Stimulated activated CD8-positive, alpha-beta memory T cell treated with anti-CD3 and anti-CD28 coated beads, Interleukin-7, amount 100 ng/mL, for 1 hour (primary cell): ENCODE measurements at places on chromosomes 4 and X.

GRCh38 chr4:78525559-78525958 is 26.0 kb upstream of the ANXA3 start:
- DNase-seq = no peak

- DNase-seq = no peak
These were observed 6.8 kb upstream of the CISD2 start for GRCh38 chr4:102862016-102862415.

- no peak for DNase-seq
These were observed 22.5 kb downstream of the GYPE start for GRCh38 chr4:143882892-143883291.

DNA sequence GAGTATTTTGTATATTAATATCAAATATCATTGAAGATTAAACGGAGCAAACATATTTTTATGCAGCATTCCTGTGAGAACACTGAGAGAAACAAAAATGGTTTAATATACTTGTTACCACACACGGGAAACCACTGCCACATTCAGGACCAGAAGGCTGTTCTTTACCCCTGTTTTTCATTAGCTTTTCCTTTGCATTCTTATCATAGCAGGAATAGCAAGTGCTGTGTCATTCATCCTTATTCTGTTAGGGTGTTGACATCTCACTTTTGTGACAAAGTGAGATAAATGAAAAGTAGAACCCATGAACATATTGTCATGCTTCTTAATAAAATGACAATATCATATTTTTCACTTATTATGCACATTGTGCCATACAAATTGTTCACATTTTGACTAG is 212.4 kb upstream of the NDST4 start:
- DNase-seq = no peak

DNA sequence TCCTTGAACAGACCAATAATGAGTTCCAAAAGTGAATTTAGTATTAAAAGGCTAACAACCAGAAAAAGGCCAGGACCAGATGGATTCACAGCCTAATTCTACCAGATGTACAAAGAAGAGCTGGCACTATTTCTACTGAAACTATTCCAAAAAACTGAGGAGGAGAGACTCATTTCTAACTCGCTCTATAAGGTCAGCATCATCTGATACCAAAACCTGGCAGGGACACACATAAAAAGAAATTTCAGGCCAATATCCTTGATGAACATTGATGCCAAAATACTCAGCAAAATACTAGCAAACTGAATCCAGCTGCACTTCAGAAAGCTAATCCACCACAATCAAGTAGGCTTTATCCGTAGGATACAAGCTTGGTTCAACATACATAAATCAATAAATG is 35.8 kb upstream of the USP46 start:
- no peak for DNase-seq

GRCh38 chrX:134026565-134027311 is 41.3 kb upstream of the GPC3 start:
- DNase-seq = no peak

DNA sequence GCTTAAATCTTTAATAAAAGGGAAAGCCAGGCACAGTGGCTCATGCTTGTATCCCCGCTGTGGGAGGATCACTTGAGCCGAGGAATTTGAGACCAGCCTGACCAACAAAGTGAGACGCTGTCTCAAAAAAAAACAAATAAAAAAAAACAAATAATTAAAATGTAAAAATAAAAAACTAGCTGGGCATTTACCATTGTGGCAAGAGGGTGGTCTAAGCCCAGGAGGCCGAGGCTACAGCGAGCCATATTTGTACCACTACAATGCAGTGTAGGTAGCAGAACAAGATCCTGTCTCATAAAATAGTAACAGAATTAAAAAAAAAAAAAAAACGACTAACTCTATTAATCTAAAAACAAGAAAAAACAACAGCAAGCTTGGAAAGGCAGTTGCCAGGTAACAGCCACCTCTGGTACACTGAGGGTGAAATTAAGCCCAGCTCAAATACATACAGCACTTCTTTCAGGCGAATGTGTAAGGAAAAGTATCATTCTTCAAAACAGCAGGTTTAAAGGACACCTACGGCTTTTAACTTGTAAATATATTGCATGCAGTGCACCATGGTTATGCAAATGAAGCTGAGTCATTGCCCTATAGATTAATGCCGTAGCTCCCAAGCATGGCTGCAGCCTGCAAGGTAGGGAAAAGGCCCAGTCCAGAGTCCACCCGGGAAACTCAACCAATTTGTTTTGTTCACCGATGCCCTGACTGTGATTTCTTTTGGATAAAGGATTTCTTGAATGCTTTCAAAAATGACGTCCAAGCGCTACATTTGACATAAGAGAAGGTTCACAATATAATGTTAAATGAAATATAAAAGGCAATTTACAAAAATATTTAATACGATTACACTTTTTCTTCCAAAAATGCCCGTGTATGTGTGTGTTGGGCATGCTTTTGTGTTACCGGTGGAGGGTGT is 14.5 kb upstream of the TXLNG start:
- DNase-seq = no peak

DNA sequence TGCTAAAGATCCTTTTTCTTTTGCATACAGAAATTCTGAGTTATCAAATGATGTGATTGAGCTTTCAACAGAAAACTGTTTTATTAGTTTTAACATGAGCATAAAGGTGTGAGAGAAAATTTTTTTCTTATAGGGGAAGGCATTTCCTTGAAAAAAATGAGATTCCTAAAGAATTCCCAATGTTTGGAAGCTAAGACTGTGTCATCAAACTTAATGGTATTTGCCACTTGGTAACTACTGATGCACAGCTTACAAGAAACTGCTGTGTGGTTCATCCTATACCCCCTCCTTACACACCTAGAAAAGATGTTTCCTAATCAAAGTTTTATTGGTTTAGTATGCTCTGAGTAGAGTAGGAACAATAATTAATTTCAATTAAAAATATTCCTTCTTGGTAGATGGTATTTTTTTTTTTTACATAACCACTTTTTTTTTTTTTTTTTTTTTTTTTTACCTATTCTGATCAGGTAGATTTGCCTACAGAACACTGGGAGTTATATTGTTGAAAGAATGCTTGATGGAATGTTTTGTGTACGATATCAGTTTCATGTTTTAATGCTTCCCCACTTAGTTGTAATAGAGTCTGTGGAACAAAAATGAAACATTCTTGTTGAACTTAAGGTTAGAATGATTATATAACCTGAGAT is 6.0 kb downstream of the PTPN13 start:
- no peak for DNase-seq

GRCh38 chrX:95721011-95721410 is 963.6 kb upstream of the DIAPH2 start:
- no peak for DNase-seq

- DNase-seq = no peak
These were observed 92.0 kb upstream of the SRD5A3 start for GRCh38 chr4:55253948-55254593.

GRCh38 chr4:175871774-175872405 is 59.8 kb upstream of the GPM6A start:
- DNase-seq = no peak

DNA sequence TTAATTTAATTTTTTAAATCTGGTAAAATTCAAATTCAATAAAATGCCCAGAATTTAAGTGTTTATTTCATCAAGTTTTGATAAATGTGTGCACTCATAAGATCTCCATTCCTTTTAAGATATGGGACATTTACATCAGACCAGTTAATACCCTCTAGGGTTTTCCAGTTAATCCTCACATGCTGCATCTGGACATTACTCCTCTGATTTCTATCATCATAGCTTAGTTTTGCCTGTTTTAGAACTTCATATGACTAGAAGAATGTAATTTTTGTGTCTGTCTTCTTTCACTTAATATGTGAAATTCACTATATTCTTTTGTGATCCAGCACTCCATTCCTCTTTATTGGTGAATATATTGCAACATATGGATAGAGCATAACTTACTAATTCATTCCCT is 727.7 kb upstream of the FAM241A start:
- DNase-seq = no peak

DNA sequence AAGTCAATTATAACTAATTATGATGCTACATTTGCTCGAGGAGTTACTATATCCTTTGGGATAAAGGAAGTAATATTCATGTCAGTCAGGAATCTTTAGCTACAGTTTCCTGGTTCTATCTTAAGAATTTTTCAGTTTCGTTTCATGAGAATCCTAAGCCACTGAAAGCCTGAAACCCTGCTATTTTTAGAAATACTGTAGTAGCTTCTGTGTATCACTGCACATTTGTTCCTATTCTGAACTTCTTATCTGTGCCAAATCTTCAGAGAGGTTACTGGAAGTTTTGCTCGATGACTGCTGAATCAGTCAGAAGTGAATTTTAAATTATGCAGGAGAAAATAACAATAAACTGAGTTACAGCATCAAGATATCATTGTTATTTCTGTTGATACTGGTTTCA is 249.2 kb downstream of the TENM3 start:
- DNase-seq = no peak

DNA sequence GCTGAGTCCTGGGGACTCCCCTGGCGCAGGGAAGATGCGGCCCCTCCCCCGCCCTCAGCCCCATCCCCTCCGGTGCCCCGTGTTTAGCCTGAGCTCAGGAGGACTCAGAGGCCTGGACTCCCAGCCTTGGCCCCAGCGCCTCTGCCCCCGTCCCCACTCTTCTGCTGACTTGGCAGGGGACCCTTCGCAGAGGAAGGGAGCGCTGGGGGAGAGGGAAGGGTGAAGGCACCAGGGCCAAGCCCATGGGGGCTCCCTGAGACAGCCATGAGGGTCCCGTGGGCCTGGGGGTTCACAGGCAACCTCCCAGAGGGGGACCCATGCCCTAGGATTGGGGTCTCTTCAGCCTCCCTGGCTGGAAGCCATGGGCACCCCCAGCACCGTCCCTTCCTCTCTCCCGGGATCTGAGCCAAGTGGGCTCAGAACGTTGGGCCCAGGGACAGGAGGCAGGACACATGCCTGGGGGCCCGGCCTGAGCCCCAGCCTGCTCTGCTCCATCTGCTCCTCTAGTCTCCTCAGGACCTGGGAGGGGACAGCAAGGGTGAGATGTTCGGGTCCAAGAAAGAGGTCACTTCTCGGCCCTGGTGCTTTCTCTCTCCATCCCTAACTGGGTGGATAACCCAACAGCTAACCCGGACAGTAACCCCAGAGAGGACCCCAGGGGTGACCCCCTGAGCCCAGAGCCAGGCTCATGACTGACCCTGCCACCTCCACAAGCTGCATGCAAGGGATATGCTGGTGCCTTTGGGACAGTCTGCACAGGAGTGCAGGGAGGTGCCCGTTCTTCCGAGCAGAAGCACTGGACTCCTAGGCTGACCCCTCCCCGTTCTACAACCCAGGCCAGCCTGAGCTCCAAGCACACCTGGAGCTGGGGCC is 1.5 kb upstream of the CPLX1 start:
- no peak for DNase-seq

DNA sequence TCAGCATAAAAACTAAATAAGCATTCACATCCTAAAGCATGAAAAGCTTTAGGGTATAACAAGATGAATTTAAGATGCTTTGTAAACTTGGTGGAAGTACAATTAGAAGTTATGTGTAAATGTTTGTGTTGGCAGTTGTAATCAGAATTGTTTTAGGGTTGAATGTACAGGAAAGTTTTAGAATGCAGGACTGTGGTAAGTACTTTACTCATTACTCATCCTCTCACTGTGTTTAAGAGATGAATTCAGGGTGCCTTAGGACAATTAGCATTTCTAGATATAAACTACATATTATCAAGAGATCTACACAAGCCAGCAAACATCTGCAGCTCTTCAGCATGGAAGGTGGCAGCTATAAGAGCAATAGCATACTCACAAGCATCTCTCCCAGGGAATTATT is 77.5 kb upstream of the ELOVL6 start:
- DNase-seq = no peak

- DNase-seq = no peak
These were observed 60.9 kb downstream of the ARHGEF38 start for GRCh38 chr4:105613306-105613705.

GRCh38 chr4:3361406-3361805 is 68.6 kb downstream of the RGS12 start:
- DNase-seq = no peak

GRCh38 chr4:165312506-165312905 is 15.0 kb upstream of the MSMO1 start:
- no peak for DNase-seq

DNA sequence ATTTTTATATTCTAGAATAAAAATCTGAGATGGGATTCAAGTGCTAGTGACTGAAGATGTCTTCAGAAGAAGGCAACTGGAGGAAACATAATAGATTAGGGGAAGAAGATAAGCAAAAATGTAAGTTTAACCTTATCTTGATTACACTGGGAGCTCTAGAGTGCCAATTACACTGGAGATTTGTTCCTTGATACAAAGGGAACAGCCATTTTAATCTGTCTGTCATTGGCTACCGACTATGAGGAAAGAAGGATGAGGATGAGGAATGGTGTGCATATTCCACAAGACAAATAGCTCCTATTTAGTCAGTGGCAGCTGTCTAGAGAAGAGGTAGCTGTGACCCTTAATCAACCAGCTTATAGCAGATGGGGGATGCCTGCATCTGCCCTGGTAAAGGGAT is 1034.5 kb upstream of the IGFBP7 start:
- no peak for DNase-seq

GRCh38 chrX:71625471-71625870 is 7.2 kb upstream of the CXCR3 start:
- DNase-seq = no peak

DNA sequence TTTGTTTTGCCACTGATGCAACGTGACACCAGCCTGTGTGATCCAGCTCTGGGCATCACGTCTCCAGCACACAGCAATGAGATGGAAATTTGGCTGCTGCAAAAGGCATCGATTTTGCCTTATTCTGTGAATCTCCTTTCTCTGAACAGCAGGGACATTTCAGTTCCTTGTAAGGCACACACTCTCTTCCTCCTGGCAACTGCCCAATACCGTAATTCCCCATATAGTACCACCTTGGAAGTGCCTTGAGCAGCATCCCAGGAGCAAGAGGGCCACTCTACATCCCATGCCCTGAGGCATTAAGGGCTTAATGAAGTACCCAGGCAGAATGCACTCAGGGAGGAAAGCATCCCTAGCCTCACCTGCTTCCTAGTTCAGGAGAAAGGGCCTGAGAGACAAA is 10.5 kb upstream of the MAMLD1 start:
- DNase-seq = no peak

DNA sequence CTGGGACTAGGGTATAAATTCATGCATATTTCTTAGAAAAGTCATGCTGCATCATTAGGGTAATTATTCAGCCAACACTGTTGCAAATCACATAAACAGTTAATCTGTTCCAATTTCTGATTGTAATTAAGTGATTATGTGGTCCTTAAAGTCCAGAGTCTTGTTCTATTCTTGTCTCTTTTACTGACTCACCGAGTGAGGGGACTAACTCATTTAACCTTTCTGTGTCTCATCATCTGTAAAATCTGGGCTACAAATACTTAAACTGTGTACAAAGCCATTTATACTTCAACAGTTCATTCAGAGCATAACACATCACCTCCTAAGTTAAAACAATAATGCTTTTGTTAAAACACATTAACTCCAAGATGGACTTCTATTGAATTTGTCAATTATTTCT is 65.4 kb upstream of the KLHL13 start:
- no peak for DNase-seq

DNA sequence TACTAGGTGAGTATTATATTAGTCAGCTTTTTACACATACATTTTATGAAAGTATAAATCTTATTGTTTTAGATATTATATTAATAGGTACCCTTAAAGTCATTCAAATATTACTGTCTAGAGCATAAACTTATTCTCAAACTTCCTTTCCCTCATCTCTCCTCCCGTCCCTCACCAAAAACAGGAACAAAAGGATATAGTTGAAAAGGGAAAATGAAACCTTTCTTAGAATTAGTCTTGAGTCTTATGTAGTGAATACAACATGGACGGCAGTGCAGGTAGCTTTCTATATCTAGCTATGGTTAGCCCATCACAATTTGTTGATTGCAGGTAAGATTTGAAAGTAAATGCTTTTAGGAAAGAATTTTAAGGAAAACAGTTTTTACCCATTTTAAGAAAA is 65.6 kb downstream of the RBPJ start:
- DNase-seq = no peak
